ENCODE measurements at places on chromosomes 4 and X. TPM values are rescaled to one million over a fixed set of nuclear protein-coding genes. Genes with fewer than 3 reads are reported as not detected.

GRCh38 chrX:68721546-68721945, 74.1 kb downstream of the STARD8 start:
- H3K27me3 ChIP-seq, result no peaks in the 10 kb centered on the region
- H3K4me1 ChIP-seq, result no peaks in the 10 kb centered on the region
- no peak overlapping the region for H3K27ac ChIP-seq
- DNase-seq, result no peak
- H3K36me3 ChIP-seq, result no peaks in the 10 kb centered on the region

- no peak for DNase-seq
- H3K27me3 ChIP-seq, result no peaks in the 10 kb centered on the region
- H3K4me1 ChIP-seq, result no peaks in the 10 kb centered on the region
- H3K36me3 ChIP-seq, result no peaks in the 10 kb centered on the region
- no peak overlapping the region for H3K27ac ChIP-seq
- H3K4me3 ChIP-seq, result no peak overlapping the region
Measured at GRCh38 chrX:122913134-122913533, 270.9 kb upstream of the GRIA3 start.

- no peak overlapping the region for H3K4me3 ChIP-seq
- H3K27ac ChIP-seq, result no peak overlapping the region
- peaks cover 15% of the 10 kb centered on the region for H3K27me3 ChIP-seq
- no peak for DNase-seq
Measured at GRCh38 chr4:154029171-154029570, 240.3 kb upstream of the SFRP2 start.

- H3K36me3 ChIP-seq, result no peaks in the 10 kb centered on the region
- H3K27ac ChIP-seq, result no peak overlapping the region
- no peak for DNase-seq
Measured at GRCh38 chrX:152892999-152893891, 4.6 kb upstream of the ZNF185 start.

- no peak overlapping the region for H3K4me3 ChIP-seq
- DNase-seq, result no peak
- H3K27me3 ChIP-seq, result peaks cover 10% of the 10 kb centered on the region
Measured at GRCh38 chr4:25547343-25547742, 108.3 kb upstream of the SLC34A2 start.

DNA sequence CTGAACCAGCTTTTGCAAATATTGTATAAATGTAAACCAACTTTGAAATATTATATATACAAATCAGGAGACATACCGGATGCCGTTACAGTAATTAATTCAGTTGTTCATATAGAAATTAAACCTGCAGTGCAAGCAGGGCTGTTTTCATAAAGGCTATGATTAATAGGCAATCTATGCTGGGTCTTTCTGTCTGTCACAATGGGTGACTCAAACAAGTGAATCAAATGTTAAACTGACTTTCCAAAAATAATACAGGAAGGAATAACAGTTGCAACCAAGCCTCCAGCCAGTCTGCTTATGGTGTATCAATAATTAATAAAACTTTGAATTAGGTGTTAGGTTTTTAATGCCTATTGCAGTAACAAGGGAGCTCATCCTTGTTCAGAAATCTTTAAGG, 43.9 kb downstream of the GABRB1 start:
- no peak overlapping the region for H3K4me3 ChIP-seq
- no peaks in the 10 kb centered on the region for H3K27me3 ChIP-seq
- no peaks in the 10 kb centered on the region for H3K36me3 ChIP-seq
- no peak overlapping the region for H3K27ac ChIP-seq
- no peaks in the 10 kb centered on the region for H3K4me1 ChIP-seq

- H3K36me3 ChIP-seq, result peaks cover 4% of the 10 kb centered on the region
- H3K27ac ChIP-seq, result no peak overlapping the region
- no peak overlapping the region for H3K4me3 ChIP-seq
Measured at GRCh38 chr4:150939530-150939929, 75.6 kb downstream of the LRBA start.

- no peak overlapping the region for H3K27ac ChIP-seq
- H3K4me1 ChIP-seq, result no peaks in the 10 kb centered on the region
- no peak for DNase-seq
- no peak overlapping the region for H3K4me3 ChIP-seq
- H3K27me3 ChIP-seq, result no peaks in the 10 kb centered on the region
- peaks cover 13% of the 10 kb centered on the region for H3K36me3 ChIP-seq
Measured at GRCh38 chr4:173274744-173275143, 59.4 kb downstream of the HMGB2 start.

DNA sequence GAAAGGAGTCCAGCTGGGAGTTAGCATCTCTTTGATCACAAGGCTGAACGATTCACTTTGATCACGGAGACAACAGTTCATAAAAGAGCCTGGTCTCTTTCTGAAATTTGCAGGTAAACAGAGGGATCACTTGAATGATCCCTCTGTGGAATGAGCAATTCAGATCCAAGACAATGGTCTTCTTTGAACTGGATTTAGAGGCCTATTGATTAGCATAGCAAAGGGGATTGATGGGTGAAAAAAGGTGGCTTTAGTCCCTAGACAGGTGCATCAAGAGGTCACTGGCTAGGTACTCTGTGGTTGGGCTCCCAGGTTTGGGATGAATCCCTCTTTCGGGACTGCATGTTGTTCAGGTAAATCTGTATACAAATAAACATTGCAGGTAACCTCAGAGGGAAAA, 223.8 kb upstream of the TAPT1 start:
- no peaks in the 10 kb centered on the region for H3K36me3 ChIP-seq
- H3K4me3 ChIP-seq, result no peak overlapping the region
- H3K4me1 ChIP-seq, result no peaks in the 10 kb centered on the region
- H3K27ac ChIP-seq, result no peak overlapping the region

DNA sequence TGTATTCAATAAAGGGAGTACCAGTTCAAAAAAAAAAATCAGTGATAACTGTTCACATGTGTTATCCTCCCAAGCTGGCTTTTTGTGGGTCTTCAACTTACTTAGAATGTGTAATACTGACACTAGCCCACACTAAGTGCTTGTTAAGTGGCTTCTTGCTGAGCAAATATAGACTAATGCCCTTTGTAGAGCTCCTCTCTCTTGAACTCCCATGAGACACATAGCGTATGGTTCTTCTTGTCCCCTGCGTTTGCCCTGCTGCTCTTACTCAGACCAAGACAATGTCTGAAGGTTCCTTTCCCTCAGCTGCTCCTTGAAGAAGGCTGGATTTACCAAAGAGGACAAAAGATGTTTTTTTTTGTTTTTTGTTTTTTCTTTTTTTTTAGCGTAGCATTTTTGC, 110.9 kb downstream of the FRAS1 start:
- no peak overlapping the region for H3K4me3 ChIP-seq
- no peaks in the 10 kb centered on the region for H3K36me3 ChIP-seq
- H3K27ac ChIP-seq, result no peak overlapping the region
- no peaks in the 10 kb centered on the region for H3K4me1 ChIP-seq

GRCh38 chrX:44072631-44073030, 99.4 kb upstream of the NDP start:
- no peaks in the 10 kb centered on the region for H3K36me3 ChIP-seq
- H3K4me1 ChIP-seq, result peaks cover 4% of the 10 kb centered on the region
- no peak for DNase-seq

- no peaks in the 10 kb centered on the region for H3K4me1 ChIP-seq
- no peak for DNase-seq
- H3K36me3 ChIP-seq, result no peaks in the 10 kb centered on the region
- peaks cover 1% of the 10 kb centered on the region for H3K27me3 ChIP-seq
- no peak overlapping the region for H3K27ac ChIP-seq
- H3K4me3 ChIP-seq, result no peak overlapping the region
Measured at GRCh38 chrX:51024106-51024696, 113.7 kb downstream of the BMP15 start.

GRCh38 chr4:9812501-9813340, 31.3 kb downstream of the DRD5 start:
- no peaks in the 10 kb centered on the region for H3K36me3 ChIP-seq
- peaks cover 4% of the 10 kb centered on the region for H3K4me1 ChIP-seq
- DNase-seq, result peak; percentile 27
- H3K27me3 ChIP-seq, result peaks cover 16% of the 10 kb centered on the region
- no peak overlapping the region for H3K27ac ChIP-seq

- H3K4me3 ChIP-seq, result no peak overlapping the region
- H3K36me3 ChIP-seq, result no peaks in the 10 kb centered on the region
- no peak overlapping the region for H3K27ac ChIP-seq
- H3K27me3 ChIP-seq, result peaks cover 6% of the 10 kb centered on the region
Measured at GRCh38 chr4:102392033-102392744, 46.9 kb upstream of the SLC39A8 start.

GRCh38 chrX:9379697-9380551, 84.9 kb upstream of the TBL1X start:
- no peak for DNase-seq
- H3K4me1 ChIP-seq, result no peaks in the 10 kb centered on the region
- no peaks in the 10 kb centered on the region for H3K36me3 ChIP-seq
- no peaks in the 10 kb centered on the region for H3K27me3 ChIP-seq
- no peak overlapping the region for H3K4me3 ChIP-seq
- H3K27ac ChIP-seq, result no peak overlapping the region

DNA sequence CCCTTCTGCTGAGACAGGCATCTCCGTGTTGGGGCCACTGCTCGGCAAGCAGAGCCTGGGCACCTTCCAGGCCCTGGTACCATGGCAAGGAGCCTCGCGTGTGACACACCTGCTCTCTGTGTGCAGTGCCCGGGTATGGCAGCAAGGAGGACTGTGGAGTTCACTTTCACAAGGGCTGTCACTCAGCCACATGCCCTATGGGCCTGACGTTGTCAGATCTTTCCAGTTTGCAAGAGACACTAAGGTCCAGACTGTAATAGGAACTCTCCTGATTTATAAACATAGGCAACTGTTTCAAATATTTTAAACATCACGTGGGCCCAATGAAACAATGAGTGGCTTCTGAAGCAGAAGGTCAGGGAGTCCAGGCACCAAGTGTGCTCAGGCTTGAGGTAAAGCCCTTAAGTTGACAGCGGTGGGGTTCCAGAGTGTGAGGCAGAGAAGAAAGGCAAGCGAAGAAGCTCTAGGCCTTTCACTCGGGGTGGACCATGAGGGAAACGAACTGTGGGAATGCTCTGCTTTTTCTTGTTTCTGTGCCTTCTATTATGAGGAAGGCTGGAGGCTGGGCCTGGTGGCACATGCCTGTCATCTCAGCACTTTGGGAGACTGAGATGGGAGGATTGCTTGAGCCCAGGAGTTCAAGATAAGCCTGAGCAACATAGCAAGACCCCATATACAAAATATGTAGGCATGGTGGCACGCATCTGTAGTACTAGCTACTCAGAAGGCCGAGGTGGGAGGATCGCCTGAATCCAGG, 108.6 kb upstream of the TRIM2 start:
- no peaks in the 10 kb centered on the region for H3K27me3 ChIP-seq
- no peak for DNase-seq
- no peak overlapping the region for H3K4me3 ChIP-seq
- peaks cover 4% of the 10 kb centered on the region for H3K4me1 ChIP-seq
- no peaks in the 10 kb centered on the region for H3K36me3 ChIP-seq

GRCh38 chr4:67401902-67402301, 143.4 kb downstream of the CENPC start:
- H3K36me3 ChIP-seq, result no peaks in the 10 kb centered on the region
- no peak for DNase-seq
- no peaks in the 10 kb centered on the region for H3K27me3 ChIP-seq
- H3K4me3 ChIP-seq, result no peak overlapping the region
- H3K27ac ChIP-seq, result no peak overlapping the region

DNA sequence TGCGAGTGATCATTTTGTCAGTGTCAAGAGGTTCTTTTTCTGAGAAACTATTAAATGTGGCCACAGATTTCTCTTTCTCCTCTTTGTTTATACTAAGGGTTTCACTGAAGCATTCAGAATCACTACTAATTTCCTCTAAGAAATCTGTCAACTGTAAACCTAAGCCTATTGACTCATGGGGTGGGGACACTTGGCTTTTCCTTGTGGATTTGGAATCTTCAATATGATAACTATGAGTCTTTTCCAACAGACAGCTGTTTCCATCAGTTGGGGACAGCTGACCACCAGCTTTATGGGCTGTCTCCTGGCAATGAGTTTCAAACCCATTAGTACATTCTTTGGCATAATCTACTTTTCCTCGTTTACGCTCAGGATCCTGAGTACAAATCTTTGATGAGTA, 13.8 kb downstream of the PGRMC1 start:
- H3K36me3 ChIP-seq, result no peaks in the 10 kb centered on the region
- no peak overlapping the region for H3K4me3 ChIP-seq
- no peaks in the 10 kb centered on the region for H3K4me1 ChIP-seq
- no peak overlapping the region for H3K27ac ChIP-seq

DNA sequence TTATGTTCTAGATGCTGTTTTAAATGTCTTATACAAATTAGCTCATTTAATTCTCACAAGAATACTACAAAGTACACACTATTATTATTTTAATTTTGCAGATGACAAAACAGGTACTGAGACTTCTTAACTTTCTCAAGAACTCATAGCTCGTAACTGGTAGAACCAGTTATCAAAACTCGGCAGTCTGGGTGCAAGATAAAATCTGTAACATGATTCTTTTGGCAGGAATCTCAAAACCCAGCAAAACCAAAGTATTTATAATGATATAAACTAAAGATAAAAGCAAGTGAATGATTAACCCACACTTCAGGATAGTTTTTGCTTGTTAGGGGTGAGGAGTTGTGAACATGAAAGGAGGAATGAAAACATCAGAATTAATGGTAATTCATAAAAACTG, 27.6 kb downstream of the CLNK start:
- DNase-seq, result no peak
- H3K27me3 ChIP-seq, result peaks cover 8% of the 10 kb centered on the region
- no peak overlapping the region for H3K27ac ChIP-seq
- no peak overlapping the region for H3K4me3 ChIP-seq
- H3K4me1 ChIP-seq, result peaks cover 24% of the 10 kb centered on the region

GRCh38 chr4:86221002-86221401, 138.9 kb downstream of the MAPK10 start:
- DNase-seq, result no peak
- no peak overlapping the region for H3K4me3 ChIP-seq
- no peak overlapping the region for H3K27ac ChIP-seq
- no peaks in the 10 kb centered on the region for H3K4me1 ChIP-seq
- H3K27me3 ChIP-seq, result no peaks in the 10 kb centered on the region

- no peaks in the 10 kb centered on the region for H3K27me3 ChIP-seq
- H3K4me3 ChIP-seq, result no peak overlapping the region
- DNase-seq, result no peak
- H3K36me3 ChIP-seq, result no peaks in the 10 kb centered on the region
- no peak overlapping the region for H3K27ac ChIP-seq
Measured at GRCh38 chr4:15482842-15483241, 13.2 kb downstream of the CC2D2A start.

DNA sequence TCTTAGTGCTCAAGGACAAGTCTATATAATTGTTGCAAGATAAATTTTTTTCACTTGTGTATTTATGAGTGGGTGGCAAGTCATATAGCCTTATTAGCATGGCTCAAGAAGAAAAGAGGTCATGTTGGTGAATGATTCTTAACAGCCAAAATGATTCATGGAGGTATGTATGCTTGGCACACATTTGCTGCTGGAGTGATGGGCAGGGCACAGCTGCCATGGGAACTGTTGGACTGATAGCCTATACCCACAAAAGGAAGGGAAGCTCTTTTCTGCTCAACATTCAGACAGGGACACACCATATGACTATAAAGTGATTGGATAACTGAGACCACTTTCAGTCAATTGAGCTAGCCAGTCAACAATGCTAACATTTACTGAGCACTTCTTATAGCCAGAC, 46.8 kb upstream of the PITX2 start:
- H3K4me3 ChIP-seq, result no peak overlapping the region
- no peak for DNase-seq
- peaks cover 2% of the 10 kb centered on the region for H3K27me3 ChIP-seq
- no peaks in the 10 kb centered on the region for H3K4me1 ChIP-seq
- no peak overlapping the region for H3K27ac ChIP-seq
- no peaks in the 10 kb centered on the region for H3K36me3 ChIP-seq

The POU4F2 gene
- not detected for total RNA-seq

The GAB3 gene
- total RNA-seq, result 3.7 TPM

The CCKAR gene
- not detected for total RNA-seq

The KIT gene
- total RNA-seq, result 0.10 TPM

The HSPA4L gene
- total RNA-seq, result 1.9 TPM
